ENCODE measurements at places on chromosomes 16 and 17.

DNA sequence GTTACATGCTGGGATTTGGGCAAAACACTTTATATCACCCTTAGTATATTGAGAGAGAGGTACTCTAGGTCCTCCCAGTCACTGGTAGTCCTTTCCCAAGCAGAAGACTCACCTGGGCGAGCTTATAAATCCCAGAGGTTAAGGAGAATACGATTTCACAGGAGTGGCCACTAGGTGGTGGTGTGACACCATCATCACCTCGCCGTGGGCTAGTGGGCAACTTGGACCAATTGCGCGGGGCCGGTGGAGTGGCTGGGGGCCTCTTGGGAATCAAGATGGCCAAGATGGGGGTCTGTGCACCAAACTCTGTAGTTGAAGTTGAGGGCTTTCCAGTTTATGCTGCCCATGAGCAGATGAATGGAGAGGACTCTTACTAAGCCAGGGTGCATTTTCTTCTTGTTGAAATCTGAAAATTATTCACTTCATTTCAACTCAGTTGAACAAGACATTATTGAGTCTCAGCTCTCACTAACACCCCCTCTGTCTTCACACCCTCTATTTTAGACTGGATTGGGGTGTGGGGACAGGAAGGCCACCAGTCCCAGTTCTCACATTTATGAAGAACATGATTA is 38.2 kb upstream of the PIRT start:
- peak; percentile 3 for DNase-seq

DNA sequence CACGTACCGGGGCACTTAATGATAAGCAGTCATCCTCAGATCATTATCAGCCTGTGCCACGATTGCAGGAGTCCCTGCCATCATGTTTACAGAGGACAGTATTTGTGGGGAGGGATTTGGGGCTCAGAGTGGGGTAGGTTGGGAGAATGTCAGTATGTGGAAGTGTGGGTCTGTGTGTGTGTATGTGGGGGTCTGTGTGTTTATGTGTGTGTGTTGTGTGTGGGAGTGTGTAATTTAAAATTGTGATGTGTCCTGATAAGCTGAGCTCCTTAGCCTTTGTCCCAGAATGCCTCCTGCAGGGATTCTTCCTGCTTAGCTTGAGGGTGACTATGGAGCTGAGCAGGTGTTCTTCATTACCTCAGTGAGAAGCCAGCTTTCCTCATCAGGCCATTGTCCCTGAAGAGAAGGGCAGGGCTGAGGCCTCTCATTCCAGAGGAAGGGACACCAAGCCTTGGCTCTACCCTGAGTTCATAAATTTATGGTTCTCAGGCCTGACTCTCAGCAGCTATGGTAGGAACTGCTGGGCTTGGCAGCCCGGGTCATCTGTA is 13.5 kb upstream of the EFCAB13 start:
- DNase-seq = no peak

- no peak for DNase-seq
Measured at GRCh38 chr17:57926723-57927047, 28.5 kb downstream of the CUEDC1 start.

DNA sequence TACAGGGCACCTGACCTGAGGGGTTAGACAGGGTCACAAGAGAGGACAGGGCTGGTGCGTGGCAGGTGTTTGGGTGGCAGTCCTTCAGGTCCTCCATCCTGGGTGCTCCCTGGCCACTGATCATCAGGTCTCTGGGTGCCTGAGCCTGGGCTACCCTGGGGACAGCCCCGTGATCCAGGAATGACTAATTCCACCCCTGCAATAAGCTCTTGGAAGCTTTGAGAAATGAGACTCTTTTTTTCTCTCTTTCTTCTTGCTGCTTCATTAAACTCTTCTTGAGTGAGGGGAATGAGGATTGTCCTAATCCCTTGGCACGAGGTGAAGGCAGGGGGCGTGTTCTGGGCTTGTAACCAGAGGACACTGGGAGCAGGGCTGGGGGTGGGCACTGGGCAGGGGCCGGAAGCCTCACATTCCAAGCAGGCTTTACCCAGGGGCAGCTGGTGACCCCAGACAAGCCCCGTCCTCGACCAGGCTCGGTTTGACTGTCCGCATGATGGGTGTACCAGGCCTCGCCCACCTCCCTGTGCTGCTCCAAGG is 21.4 kb upstream of the SPNS2 start:
- no peak for DNase-seq

DNA sequence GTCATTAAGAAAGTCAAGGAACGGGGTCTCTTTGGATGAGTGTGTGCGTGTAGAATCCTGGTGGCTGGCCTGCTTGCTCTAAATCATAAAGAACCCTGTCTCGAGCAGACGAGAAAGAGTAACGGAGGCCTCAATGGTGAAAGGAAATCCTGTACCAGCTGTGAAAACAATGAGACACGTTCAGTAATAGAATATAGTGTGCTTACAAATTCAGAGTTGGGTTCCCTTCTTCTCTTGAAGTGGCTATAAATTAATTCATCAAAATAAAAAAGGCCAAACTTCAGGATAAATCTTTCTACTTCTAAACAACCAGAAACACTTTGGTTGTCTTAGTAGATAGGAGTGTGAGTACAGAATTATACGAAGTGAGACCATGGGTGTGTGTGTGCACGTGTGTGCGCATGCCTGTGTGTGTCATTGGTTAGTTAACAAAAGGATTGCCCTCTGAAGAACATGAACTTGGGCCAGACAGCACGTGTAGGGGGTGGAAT is 48.5 kb downstream of the WWOX start:
- DNase-seq = no peak

DNA sequence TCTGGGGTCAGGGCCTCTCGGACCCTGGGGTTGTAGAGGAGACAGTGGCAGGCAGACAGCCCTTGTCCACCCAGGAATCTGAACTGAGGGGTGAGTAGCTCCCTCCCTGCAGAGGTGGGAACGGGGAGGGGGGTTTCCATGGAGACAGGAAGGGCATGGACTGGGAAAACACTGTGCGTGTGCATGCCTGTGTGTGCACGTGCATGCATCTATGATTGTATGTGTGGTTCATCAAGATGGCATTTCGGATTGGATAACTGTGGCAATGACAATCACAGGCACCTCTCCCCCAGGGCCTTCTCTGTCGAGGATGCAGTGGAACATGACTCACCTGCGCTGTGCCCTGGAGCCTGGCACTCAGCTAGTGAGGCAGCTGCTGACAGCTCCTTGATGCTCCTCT is 6.1 kb upstream of the CD300C start:
- no peak for DNase-seq

DNA sequence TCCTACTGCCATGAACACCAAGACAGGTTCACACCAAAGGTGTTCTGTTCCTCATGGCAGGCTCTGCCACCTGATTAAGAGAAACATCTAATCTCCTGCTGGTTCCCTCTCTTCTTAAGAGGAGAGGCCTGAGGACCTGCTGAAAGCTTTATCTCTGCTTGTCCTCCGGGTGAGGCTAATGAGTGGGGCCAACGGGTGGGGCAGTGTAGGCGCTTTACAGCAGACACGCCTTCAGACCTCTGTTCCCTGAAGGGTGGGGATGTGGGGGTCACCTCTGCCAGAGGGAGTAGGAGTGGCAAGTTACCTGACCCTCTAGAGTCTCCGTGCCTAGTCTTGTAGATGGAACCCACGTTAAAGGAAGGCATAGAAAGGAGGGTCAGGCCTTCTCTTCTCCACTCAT is 4.2 kb upstream of the MRM1 start:
- DNase-seq = no peak

DNA sequence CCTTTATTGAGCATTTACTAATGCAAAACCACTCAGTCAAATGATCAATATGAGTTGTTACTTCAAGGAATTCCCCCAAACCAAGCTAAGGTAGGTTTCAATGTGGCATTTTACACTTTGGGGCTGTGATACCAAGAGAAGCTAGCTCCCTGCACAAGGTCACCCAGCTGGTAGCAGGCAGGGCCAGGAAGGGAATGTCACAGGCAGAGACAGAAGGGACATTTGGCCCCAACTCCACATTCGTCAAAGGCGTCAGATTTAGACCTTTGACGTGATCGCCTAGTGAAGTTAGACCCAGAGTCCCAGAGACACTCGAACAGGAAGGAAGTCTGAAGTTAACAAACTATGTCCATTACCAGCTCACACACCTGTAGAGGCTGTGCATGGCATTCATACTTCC is 5.5 kb upstream of the SMG1 start:
- no peak for DNase-seq

DNA sequence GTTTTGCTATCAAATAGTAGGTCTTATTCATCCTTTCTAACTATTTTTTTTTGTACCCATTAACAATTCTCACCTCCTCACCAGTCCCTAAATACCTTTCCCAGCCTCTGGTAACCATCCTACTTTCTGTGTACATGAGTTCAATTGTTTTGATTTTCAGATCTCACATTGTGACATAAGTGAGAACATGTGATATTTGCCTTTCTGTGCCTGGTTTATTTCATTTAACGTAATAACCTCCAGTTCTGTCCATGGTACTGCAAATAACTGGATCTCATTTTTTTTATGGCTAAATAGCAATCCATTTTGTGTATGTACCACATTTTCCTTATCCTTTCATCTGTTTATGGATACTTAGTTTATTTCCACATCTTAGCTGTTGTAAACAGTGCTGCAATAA is 181.9 kb upstream of the KIF2B start:
- no peak for DNase-seq

DNA sequence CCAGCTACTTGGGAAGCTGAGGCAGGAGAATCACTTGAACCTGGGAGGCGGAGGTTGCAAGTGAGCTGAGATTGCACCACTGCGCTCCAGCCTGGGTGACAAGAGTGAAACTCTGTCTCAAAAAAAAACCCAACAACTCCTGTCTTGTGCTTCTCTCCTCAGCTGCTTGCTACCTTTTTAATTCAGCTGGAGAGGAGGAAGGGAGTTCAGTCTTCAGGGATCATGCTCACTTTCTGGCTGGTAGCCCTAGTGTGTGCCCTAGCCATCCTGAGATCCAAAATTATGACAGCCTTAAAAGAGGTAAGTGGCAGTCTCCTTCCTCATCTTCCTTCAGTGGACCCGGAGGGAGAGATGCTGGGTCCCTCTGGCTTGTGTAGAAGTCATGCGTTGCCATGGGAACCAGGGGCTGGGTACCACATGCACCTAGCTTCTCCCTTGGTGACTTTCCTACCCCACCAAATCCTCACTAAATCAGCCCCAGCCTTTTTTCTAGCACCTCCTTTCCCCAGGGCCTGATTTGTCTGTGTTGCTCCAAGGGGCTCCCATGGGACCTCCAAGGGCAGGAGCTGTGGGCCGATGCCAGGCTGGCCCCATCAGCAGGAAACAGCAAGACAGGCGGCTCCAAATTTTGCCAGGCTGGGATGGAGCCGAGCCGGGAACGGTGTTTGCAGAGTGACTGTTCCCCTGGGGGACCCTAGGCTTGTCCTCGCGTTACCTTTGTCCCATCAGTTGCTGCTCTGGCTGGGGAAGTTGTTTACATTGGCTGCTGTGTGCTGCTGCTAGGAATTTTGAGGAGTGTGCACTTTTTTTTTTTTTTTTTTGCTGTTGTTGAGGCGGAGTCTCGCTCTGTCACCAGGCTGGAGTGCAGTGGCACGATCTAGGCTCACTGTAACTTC is 65.2 kb downstream of the ABCC1 start:
- peak; percentile 53 for DNase-seq
